ENCODE measurements at places on chromosomes 3 and 15.
A peak's percentile ranks its signal among the peaks of the same experiment; 100 is the strongest.

DNA sequence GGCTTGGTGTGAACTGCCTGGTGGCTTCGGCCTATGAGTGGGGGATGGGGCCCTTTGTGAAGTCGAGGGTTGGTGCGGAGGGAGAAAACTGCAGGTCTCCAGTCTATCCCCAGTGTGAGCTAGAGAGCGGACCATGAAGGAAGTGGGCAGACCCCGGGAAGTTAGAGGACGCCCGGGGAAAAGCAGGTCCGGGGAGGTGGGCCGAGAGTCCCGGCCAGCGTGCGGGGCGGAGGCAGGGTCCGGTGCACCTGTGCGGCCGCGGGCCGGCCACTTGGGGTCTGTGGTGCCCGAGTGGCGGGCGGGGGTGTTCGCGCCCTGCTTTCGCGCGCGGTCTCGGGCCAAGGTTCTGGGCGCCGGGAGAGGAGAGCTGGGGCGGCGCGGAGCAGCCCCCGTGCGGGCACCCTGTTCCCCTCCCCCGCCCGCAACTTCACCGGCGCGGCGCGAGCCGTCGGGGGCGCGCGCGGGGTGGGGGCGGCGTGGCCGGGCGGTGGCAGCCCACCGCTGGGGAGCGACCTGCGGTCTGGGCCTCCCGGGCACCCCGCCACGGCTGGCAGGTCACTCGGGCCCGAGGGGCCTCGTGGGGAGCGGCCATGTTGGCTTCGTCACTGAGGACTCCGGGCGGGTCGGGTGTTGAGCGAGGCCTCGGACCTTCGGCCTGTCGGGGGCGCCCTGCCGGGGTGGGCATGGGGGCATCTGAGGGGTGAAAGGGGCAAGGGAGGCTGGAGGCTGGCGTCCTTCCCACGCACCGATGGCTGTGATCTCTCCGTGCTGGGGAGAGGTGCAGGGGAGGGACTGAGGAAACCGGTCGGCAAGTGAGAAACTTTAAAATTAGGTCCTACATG is 4.8 kb downstream of the UBE2E1 start:
- DNase-seq: peak; percentile 26

GRCh38 chr15:67472957-67473356 is 48.0 kb upstream of the C15orf61 start:
- DNase-seq: no peak

DNA sequence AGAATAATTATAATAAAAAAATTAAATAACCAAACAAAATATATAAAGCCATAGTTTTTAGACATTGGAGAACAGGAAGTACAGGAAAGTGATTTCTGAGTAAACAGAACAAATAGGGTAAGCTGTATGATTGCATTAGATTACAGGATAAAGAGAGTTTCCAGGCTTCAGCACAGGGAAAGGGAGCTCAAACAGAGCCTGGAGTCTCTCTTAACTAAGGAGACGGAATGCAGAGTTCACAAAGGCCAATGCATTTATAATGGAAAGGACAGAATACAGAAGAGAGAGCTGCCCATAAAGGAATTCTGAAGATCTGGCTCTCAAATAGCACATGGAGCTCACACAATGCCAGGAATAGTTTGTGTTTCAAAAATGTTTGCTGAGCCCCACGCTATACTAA is 42.0 kb upstream of the OTOL1 start:
- DNase-seq: no peak

- no peak for DNase-seq
Measured at GRCh38 chr15:89446255-89446891, 50.0 kb downstream of the RHCG start.

DNA sequence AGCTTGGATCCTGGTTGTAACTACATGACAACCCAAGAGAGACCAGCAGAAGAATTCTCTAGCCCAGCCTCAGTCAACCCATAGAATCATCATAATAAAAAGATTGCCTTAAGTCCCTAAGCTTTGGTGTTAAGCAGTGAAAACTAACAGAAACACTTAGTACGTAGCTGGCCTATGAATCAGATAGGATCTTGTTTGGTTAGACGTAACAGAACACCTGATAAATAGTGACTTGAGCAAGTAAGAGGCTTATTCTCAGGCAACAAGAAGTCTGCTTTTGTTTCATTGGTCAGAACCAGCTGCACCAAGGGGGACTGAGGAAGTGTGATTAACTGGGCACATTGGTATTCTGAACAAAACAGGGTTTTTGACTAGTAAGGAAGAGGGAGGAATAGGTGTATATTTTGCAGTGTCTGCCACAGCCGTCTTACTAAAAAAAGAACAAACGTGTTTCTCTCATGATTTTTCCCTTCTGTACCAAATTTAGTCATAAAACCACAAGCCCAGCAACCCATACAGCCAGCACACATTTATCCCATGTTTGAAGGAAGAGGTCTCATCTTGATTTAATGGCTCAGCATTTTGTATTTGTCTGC is 53.3 kb upstream of the GLCE start:
- no peak for DNase-seq

DNA sequence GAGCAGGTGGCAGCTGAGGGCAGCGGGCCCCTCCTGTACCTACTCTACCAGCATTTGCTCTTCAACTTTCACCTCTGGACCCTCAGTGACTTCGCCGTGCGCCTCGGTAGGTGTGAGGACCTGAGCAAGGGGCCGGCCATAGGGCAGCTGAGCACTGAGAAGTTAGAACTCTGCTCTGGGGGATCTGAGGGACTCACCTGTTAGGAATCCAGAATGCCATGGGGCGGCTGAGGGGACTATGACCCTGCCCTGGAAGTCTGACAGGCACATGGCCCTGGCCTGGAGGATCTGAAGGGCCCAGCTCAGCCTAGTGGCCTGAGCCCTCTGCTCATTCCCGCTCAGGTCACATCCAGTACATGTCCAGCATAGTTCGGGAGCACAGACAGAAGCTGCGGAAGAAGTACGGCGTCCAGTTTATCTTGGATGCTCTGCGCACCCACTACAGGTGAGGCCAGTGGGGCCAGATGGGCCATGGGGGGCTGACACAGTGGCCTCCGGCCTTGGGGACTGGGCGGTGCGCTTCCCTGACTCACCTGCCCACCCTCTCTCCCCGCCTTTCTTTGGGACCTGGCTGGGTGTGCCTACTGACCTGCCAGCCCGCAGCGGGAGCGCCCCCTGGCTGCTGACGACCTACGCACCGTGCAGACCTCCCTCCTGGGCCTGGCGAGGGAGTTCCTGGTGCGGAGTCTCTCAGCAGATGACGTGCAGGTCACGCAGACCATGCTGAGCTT is 18.8 kb downstream of the NBEAL2 start:
- peak; percentile 66 for DNase-seq

GRCh38 chr3:135860761-135861160 is 104.8 kb upstream of the PPP2R3A start:
- DNase-seq: no peak

GRCh38 chr15:50945725-50946124 is 37.2 kb downstream of the AP4E1 start:
- DNase-seq: peak; percentile 26

Measured in suppressor macrophage (primary cell).